ENCODE measurements at places on chromosomes 1 and 21.

DNA sequence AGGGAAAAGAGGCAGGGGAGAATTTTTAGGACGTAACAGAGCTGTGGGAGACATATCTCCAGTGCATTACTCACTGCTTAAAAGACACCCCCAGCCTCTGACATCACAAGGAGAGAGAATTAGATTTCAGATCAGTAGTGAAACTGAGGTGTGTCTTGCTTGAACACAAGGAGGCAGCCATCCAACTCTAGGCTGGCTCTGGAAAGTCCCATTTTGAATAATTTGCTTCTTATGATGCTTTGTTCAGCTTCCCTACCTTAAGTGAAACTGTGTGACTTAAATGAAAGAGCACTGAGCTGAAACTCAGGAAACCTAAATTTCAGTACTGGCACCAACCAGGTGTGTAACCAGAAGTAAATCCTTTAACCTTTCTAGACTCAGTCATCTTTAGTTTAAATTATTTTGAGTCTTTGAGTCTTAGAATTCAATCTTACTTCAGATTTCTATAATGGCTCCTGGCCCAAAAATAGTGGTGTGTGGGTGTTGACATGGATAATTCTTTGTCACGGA, 251.6 kb upstream of the SGIP1 start:
- no peak for DNase-seq

DNA sequence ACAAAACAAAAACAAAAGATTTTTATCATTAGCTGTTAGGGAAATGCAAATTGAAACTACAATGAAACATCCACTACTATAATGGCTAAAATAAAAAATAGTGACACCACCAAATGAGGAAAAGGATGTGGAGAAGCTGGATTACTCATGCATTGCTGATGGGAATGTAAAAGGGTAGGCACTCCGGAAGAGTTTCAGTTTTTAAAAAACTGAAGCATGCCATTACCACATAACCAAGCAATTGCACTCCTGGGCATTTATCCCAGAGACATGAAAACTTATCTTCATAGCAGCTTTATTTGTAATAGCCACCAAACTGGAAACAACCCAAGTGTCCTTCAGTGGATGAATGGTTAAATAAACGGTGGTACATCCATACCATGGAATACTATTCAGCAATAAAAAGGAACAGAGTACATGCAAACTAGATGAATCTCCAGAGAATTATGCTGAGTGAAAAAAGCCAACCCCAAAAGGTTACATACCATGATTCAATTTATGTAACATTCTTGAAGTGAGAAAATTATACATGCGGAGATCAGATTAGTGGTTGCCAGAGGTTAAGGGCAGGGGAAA, 14.5 kb upstream of the CFAP298 start:
- no peak for DNase-seq

GRCh38 chr1:78044796-78045562, 787 bp upstream of the GIPC2 start:
- DNase-seq: peak; percentile 41

DNA sequence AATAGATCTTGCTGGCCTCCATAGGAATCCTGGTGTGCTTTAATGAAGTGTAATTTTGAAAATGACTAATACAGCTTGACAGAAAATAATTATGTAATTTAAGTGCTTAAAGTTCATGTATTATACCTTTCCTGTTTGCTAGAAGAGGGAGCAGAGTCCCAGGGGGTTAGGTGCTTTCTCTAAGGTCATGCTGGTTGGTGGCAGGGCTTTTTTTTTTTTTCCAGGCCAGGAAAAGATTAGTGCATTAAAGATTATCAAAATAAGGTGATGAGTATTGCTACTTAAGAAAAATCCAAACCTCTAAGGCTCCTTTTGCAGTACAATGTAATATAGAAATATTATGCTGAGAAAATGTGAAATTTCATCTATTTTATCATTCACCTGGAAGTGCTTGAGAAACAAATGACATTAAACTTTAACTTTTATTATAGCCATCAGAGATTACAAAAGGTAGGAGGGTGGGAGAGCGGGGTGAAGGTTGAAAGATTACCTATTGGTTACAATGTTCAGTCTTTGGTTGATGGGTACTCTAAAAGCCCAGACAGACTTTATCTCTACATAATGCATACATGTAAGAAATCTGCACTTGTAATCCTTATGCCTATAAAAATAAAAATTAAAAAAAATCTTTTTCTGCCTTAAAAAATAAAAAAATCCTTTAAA, 110.8 kb downstream of the RABGAP1L start:
- no peak for DNase-seq

DNA sequence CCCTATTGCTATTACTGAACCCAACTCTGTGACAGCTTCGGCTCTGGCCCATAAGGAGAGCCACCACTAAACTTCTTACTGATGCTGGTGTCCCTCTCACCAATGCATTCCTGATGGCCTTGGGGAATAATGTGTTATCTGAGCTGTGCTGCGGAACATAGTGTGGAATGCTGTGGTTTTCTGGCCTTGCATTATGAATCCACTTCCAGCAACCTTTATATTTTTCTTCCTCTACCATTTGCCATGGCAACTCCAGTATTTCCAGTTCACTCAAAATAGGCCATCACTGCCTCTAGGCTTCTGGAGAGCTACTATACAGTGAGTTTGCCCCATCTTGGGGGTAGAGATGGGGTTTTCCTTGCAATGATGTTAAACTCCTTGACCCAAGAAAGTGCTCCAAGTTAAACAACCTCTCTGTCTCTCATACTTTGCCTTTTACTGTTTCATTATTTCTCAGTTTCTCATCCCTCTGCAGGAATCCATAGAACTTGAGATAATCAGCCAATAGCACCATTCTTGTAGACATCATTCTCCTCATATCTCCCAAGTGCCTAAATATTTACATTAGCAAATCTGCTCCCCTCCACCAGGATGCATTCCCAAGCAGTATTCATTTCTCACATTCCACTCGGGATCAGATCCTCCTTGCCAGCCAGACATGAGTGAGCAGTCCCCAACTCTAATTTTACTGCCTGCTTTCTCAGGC, 11.1 kb upstream of the RAVER2 start:
- DNase-seq: no peak

DNA sequence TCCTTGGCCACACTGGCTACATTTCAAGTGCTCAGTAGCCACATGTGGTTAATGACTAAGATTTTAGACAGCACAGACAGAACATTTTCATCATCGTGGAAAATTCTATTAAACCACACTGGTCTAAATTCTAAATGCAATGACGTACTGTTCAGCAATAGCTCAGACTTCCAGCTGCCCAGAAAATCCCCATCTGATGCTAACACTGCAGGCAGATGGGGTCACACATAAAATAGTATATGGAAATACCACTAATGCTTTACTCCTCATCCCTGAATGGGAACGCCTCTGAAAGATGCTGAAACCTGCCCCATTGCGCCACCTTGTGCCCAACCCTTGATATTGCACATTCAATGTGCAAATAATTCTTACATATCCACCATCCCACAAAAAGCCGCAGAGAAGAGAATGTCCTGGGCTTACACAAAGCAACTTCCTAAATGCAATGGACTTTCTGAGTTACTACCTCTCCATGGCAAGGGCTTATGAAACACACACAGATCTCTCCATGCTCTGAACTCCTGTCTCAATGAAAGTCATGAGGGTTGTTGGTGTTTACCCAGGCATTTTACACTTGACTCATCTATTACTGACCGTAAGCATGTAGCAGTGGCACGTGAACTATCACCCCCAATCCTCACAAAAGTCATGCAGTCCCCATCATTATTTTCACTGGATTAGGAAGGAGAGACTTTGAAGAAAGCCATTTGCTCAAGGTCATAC, 20.3 kb upstream of the SLC5A9 start:
- peak; percentile 35 for DNase-seq
